ENCODE measurements at places on chromosomes 6 and 20.

- DNase-seq: no peak
Measured at GRCh38 chr6:157808405-157808950, 14.6 kb upstream of the SNX9 start.

DNA sequence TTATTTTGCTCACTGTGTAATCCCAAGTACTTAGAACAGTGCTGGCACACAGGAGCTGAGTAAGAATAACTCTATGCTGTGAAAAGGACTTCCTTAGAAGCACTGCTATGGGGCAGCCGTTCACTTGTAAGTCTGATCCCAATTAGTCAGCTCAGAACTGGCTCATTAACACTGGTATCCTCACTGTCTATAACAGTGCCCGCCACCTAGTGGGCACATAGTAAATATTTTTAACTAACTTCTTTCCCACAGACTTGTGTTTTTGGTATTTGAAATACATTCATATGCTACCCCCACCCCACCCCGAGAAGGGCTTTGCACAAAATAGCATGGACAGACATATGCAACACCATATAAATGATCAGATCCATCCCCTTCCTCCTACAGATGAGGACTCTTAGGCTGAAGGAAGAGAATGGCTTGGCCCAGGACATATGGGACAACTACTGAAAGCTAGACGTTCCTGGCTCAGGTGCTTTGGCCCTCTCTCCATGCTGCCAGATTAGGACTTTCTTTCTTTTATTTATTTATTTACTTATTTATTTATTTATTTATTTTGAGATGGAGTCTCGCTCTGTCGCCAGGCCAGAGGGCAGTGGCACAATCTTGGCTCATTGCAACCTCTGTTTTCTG, 47.1 kb downstream of the DST start:
- DNase-seq: peak; percentile 43

DNA sequence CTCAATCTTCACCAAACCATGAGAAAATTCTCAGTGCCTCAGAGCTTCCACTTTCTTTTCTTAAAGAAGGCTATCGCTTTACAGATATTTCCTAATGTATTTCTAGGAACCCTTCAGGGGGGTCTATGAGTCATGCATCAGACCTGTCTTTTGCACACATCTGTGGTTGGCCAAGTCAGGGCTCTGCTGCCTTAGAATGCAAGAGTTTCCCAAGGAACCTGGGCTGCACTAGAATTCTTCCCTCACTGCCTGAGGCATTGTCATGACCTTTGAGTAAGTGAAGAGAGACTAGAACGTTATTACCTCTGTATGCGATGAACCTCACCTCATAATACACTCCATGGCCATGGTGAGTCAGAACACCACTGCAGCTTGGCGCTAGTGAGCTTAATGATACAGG, 365.0 kb upstream of the ID4 start:
- DNase-seq: no peak

DNA sequence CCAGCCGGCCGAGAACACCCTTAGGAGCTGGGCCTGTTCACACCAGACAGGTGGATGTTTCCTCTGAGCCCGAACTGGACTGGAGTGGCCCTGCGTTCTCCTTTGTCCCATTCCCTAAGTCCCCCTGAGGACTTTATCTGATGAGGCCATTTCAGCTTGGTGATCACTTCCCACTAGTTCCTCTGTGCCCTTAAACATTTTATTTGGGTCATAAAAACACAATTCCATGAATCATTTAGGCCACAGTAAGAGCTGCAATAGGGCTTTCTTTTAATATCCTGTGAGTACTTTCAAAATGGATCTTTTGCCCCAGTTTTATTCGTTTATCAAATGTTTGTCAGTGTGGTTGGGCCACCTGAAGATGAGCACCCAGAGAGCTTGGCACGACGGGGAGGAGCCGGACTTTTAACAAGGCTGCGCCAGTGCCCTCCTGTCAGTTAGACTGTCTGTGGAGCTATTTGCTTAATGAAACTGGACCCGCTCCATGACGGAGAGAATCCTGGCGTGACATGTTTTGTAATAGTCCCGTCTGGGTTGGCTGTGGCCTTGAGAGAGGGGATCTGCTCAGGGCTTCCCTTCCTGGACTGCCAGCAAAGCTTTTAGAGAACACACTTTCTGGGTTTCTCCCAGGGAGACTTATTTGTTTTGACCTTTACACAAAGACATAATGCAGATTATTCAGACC, 53.5 kb downstream of the ZDHHC14 start:
- no peak for DNase-seq

- no peak for DNase-seq
Measured at GRCh38 chr6:132919045-132919860, 104.9 kb downstream of the RPS12 start.

DNA sequence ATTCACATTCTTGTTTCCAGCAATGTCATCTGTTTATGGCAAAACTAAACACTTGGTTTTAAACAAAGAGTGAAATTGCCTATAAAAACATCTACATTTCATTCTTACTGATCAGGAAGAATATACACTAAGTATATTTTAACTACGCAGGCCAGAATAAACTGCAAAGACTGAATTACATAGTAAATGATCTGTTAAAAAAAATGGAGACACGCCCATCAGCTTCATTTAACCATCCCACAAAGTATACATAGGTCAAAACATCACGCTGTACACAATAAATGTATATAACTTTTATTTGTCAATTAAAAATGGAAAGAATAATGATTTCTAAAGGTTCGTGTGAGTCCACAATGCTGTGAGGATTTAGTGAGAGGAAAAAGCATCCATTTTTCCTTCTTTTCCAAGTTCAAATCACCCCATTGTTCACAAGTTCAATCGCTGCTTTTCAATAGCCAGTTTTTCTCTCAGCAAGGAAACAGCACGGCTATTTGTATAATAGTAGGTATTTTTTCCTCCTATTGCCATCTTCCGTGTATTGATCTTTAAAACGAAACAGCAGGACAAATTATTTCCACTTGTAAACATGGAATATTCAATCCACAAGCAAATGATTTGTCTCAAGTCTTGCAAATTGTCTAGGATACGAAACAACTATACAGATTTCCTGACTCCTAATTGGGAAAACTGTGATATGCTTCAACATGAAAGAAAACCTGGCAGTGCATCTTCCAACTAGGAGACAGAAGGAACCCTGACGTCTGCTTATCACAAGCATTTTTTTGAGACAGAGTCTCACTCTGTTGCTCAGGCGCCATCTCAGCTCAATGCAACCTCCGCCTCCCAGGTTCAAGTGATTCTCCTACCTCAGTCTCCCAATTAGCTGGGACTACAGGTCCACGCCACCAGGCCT, 10.6 kb downstream of the SFT2D1 start:
- DNase-seq: no peak

- DNase-seq: no peak
Measured at GRCh38 chr20:38001173-38001875, 31.9 kb downstream of the TTI1 start.

GRCh38 chr6:75170691-75171560, 34.9 kb downstream of the COL12A1 start:
- no peak for DNase-seq

GRCh38 chr6:168288781-168289570, 30.6 kb downstream of the DACT2 start:
- no peak for DNase-seq

GRCh38 chr6:679282-679681, 13.7 kb downstream of the EXOC2 start:
- DNase-seq: no peak

- DNase-seq: no peak
Measured at GRCh38 chr6:53258774-53259155, 90.0 kb downstream of the ELOVL5 start.

GRCh38 chr6:4180652-4181255, 45.4 kb upstream of the ECI2 start:
- DNase-seq: no peak

DNA sequence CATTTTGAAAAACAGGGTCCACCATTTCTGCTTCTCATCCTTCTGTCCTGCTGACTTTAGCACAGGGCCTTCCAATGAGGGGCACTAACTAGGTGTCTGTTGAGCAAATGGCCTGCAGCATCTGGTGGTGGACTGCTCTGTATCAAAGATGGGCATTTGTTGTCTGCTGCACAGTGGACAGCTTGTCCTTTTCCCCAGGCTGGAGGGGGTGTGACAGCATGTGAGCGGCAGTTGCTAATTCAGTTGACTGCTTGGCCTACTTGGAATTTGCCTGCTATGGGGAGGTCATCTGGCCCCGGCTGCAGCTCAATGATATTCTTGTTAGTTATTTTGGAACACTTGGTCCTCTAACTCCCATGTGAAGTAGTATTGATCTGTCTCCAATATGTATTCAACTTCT, 93.7 kb downstream of the SH3BGRL2 start:
- DNase-seq: no peak

Measured in activated T-cell treated with anti-CD3 and anti-CD28 coated beads for 24 hours (primary cell).